Dermis blood vessel endothelial cell (primary cell): ENCODE measurements at places on chromosomes 5 and 9.

GRCh38 chr5:134406390-134406789 lies 5.3 kb downstream of the CDKN2AIPNL start:
- no peak for DNase-seq

GRCh38 chr5:66144834-66145390 lies 812 bp downstream of the SREK1 start:
- peak; percentile 78 for DNase-seq

GRCh38 chr9:83419961-83420360 lies 118.2 kb downstream of the FRMD3 start:
- no peak for DNase-seq

DNA sequence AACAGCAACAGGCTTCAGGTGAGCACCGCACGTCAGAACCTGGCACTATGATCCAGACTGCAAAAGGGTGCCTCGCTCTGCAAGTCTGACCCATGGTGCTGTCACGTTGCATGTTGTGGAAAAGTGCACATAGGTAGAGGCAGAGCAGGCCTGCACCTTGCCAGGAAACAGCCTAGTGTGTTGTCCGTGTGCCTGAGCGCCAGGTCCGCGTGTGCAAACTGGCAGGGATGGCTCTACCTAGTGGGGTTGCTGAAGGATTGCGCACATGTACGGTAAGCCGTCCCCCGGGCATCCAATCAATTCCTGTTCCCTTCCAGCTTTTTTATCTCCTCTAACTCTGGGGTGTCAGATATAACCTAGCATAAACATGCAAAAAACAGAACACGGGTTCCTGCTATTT lies 219.5 kb downstream of the NXNL2 start:
- DNase-seq = no peak

- peak; percentile 63 for DNase-seq
Measured at GRCh38 chr5:128920345-128921215, 44.7 kb upstream of the SLC27A6 start.

GRCh38 chr5:154728939-154729588 lies 26.1 kb upstream of the LARP1 start:
- no peak for DNase-seq
